ENCODE measurements at places on chromosomes 7 and 10.

DNA sequence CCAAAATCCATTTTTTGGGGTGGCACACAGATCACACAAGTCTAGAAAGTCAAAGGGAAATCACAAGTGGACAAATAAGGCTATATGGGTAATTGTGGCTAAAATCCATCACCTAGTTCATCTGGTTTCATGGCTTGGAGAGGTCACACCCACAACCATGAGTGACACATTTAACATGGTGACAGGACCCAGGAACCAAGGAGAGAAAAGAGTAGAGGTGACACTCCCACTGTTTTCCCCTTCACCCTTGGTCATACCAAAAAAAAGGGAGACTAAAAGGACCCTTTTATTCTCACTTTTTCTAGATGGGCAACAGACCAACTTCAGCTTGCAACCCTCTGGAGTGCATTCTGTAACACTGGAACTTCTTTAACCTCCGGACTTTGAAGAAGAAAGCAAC is 46.2 kb upstream of the ZNF107 start:
- no peak for DNase-seq

DNA sequence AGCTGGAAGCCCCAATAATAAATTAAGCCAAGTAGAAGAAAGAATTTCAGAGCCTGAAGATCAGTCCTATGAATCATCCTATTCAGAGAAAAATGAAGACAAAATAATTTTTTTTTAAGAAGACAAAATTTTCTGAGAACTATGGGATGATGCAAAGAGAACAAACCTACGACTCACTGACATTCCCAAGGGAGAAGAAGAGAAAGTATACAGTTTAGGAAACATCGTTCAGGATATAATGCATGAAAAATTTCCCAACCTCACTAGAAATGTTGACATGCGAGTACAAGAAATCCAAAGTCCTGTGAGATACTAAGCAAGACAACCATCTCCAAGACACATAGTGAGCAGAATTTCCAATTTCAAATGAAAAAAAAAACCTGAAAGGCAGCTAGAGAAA is 150.5 kb downstream of the THSD7A start:
- DNase-seq, result no peak

DNA sequence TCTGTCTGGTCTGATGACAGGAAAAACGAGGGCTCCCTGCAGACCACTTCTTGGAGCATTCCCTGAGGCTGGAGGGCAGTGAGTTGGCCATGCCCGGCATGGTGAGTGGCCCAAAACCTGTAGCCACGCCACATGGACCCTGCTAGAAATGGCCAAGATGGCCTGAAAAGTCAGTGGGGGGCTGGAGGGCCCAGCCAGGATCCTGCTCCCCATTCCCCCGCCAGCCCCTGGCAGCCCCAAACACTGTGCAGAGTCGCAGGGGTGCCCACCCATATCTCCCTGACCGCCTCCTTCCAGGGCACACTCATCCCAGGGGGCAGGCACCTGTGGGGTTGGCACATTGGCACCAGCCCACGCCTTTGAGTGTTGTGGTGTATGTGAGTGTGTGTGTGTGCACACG is 18.7 kb upstream of the PPP2R2D start:
- DNase-seq, result no peak

- no peak for DNase-seq
These were observed 157.4 kb downstream of the FRMD4A start for GRCh38 chr10:14173391-14173705.

DNA sequence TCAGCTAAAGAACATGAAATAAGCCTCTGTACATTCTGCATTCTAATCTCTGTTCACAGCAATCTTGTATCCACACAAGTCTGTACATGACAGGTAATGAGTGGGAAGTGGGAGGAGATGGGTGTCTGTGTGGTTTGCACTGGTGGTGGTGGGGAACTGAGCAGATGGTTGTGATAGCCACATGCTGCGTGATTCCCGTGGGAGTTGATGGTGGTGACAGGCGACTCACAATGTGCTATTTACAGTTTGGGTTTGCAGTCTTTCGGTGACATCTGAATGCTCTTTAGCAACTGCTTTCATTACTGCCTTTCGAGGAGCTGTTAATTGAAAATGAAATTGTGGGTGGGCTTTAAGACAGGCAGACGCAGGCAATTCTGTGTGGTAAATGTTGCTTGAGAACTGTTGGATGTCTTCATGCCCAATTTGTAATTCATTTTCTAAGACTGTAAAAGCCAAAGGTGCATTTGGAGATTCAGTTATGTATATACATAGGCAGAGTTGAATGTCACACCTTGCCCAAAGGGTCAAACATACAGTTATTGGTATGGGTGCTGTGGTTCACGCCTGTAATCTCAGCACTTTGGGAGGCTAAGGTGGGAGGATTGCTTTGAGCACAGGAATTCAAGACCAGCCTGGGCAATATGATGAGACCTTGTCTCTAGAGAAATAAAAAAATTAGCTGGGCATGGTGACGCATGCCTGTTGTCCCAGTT is 308.2 kb downstream of the AUTS2 start:
- DNase-seq, result no peak

DNA sequence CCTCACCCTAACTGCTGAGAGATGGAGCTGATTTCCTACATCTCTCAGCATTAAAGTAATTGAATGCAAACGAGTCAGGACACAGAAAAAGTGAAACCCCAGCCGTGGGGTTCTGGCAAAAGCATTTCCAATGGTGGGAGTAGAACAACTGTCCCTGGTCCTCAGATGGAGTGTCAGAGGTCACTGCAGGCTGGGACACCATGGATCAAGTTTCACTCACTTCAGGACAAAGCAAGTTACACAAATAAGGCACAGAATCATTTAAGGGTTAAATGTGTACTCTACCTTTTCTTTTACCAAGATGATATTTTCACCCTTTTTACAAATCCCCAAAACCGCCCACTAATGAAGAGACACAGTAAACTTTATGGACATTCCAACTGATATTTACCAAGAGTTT is 607.8 kb downstream of the PARD3 start:
- DNase-seq, result no peak
